ENCODE measurements at places on chromosomes 6 and 20.

DNA sequence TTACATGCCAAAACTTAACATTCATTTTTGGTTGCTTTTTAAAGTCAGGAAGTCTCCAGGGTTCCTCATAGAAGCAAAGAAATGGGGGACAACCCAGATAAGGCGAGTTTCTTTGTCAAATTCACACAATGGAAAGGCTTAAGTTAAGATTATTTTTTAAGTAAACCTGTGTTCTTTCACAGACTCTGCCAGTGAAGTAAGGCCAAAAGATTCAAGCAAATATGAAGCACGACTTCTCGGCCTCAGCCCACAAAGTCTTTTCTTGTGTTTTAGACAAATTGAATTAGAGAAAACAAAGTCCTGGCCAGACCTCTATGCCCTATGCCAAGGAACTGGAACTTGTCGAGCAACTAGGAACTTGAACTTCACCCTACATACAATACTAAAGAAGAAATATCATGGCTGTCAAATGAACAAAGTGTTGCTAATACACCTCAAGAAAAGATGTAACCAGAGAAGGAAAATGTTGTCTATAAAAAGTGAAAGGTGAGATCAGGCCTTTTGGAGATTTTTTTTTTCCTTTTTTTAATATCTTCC is 540.0 kb upstream of the JARID2 start:
- DNase-seq, result no peak

DNA sequence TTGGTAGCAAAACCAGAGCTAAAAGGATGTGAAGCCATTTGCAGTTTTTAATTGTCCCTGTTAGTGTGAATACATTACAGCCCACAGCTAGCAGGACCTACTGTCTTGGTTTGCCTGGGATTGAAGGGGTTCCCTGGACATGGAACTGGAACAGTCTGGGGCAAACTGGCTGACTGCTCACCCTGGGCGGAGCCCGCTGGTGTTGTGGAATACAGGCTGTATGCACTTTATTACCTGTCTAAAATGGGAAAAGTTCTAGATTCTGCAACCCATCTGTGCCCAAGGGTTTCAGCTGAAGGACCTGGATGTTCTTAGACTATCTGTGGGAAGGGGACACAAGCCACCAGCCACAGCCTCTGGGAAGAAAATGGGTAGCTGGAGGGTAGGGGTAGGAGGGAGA is 12.2 kb upstream of the CDKN1A start:
- no peak for DNase-seq

DNA sequence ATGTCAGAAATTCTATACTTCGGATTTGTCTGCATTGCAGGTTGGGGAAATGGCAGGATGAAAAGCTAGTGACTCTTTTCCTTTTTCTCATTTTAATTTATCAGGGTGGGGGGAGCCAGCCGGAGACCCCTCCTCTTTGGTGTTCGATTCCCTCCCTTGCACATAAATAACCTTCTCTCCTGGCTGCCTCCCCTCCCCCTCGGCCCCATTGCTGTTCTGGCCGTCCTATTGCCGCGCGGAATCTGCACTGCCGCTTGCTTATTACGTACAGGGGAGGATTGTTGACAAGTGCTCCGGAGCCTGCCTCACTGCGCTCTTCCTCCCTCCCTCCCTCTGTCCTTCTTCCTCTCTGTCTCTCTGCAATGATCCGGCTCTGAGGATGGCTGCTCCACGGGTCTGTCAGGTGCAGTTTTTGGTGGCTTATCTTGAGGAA is 154.7 kb downstream of the JARID2 start:
- no peak for DNase-seq

DNA sequence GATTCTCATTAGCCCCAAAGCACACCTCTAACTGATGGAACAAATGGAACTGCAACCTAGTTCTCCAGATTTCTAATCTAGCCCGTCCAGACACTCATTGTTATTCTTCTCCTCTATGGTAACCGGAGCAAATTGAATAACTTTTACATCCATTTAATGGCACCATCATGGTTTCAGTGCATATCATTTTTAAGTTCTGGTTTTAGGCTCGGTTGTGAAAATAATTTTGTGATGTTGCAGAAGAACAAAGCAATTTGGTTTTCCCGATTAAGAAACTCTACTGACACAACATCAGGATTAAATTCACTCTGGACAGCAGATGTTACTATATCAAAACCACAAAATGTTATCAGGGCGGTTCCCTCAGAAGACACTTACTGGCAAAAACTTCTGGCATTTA is 42.5 kb upstream of the HBS1L start:
- DNase-seq, result no peak

DNA sequence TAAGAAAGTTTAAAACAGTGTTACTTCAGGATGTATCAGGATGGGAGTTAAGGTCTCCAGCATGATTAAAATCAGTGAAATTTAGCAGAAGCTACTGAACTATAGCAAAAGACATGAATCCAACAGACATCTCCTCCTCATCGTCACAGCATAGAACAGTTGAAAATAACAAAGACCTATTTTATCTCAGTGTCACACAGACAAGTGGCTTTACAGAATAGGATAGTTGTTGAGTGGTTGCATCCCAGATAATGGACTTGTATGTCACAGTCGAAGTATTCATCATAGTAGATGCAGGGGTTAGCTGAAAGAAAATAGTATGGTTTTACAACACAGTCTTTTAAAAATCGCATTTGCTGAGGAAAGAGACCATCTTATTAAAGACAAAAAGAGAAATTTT is 31.2 kb downstream of the CRISP1 start:
- no peak for DNase-seq

- DNase-seq, result no peak
These were observed 76.5 kb upstream of the TOP1 start for GRCh38 chr20:40952136-40952535.

GRCh38 chr6:8655670-8656454 is 220.5 kb upstream of the SLC35B3 start:
- no peak for DNase-seq

DNA sequence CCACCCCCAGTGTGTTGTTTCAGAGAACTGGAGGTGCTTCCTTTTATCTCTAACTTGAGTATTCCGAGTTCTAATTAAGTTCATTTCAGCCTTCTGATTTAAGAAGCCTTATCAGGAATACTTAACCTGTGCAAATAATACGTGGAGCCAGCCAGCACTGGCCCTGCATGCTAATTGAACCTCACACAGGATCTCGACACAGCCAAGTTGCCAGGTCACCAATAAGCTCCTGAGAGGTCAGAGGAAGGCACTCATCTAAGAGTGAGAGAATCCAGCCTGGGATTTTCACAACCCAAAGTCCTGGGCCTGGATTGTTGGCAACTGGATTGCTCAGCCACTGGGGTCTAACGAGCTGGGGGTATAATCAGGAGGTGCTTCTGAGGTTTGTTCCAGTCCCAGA is 157.7 kb upstream of the LRFN2 start:
- DNase-seq, result no peak

GRCh38 chr20:4728120-4728760 is 6.5 kb downstream of the PRND start:
- no peak for DNase-seq

DNA sequence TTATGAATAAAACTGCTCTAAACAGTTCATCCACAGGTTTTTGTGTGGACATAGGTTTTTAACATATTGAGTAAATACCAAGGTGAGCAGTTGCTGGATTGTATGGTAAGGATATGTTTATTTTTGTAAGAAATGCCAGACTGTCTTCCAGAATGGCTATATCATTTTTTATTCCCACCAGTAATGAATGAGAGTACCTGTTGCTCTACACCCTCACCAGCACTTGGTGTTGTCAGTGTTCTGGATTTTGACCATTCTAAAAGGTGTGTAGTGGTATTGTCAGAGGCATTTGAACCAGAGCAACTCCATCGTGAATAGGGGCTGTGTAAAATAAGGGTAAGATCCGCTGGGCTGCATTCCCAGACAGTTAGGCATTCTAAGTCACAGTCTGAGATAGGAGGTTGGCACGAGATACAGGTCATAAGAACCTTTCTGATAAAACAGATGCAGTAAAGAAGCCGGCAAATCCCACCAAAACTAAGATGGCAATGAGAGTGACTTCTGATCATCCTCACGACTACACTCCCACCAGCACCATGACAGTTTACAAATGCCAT is 12.9 kb upstream of the NT5E start:
- DNase-seq, result no peak

Measured in iPS DF 6.9 (cell line).